ENCODE measurements at places on chromosomes 11 and 22.

- no peak for DNase-seq
These were observed 261.4 kb upstream of the POU2AF2 start for GRCh38 chr11:110984147-110984546.

GRCh38 chr11:44940404-44940803, 10.3 kb downstream of the TP53I11 start:
- no peak for DNase-seq

GRCh38 chr11:33697997-33698396, 2.6 kb downstream of the C11orf91 start:
- DNase-seq: no peak

- no peak for DNase-seq
These were observed 30.5 kb downstream of the RRM1 start for GRCh38 chr11:4125141-4125540.

DNA sequence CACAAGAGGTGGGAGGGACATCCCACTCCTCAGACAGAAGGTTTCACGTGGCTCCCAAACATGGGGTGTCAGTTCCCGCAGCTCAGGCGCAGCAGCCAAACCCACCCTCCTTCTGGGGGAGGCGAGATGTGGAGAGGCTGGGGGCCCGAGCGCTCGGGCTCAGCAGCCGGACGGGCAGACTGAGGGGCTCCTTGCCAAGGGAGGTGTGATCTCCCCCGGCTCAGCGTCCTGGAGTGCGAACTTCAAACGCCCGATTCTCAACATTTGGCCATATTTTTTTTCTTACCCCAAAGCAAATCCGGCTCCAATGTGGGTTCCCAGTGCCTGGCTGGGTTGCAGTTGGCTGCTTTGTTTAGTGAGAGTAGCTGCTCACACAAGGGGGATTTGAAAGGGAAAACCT, 477.9 kb downstream of the MN1 start:
- no peak for DNase-seq

- no peak for DNase-seq
These were observed 775 bp upstream of the TRABD start for GRCh38 chr22:50184902-50185374.

GRCh38 chr11:33879375-33879774, 12.5 kb downstream of the LMO2 start:
- no peak for DNase-seq

- no peak for DNase-seq
These were observed 33.1 kb upstream of the PAMR1 start for GRCh38 chr11:35558513-35558912.

DNA sequence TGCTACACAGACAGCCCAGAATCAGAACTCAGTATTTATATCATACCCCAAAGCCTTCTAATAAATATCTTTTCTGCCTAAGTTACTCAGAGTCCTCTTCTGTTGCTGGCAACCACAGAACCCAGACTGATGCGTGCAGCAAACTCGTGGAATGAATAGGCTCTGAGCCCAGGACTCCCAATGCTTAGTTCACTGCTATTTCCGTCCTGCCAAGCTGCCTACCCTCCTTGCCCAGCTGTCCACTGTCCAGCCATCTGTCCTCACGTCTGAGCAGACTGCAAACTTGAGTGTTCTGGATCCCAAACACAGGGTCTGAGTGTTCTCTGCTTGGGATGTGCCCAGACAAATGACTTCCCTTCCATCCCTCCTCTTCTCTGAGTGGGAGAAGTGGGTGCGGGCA, 19.4 kb downstream of the PTPN5 start:
- DNase-seq: no peak

- DNase-seq: no peak
These were observed 1.4 kb downstream of the HBB start for GRCh38 chr11:5225480-5225871.

GRCh38 chr11:126587541-126587940, 232.1 kb downstream of the ST3GAL4 start:
- no peak for DNase-seq

DNA sequence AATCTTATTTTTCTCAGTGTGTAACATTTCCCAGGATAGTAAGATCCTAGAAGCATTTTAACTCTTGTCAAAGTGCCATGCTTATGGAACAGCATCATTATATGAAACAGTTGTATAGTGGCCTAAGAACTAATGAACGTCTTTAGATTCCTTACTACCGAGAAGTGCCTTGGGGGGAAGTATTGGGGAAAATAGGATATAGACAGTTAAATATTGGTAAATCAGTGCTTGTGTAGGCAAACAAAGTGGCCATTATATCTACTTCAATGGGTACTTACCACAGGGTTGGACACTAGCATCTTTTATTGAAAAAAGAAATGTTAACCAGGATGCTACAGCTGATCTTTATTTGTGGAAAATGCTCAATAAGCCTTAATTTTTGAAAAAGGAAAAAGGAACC, 11.3 kb downstream of the FAR1 start:
- DNase-seq: no peak

- no peak for DNase-seq
These were observed 146.5 kb downstream of the ELP4 start for GRCh38 chr11:31656051-31656450.

GRCh38 chr11:39011797-39012196, 2413.8 kb upstream of the RAG2 start:
- no peak for DNase-seq

- no peak for DNase-seq
These were observed 36.8 kb downstream of the BARX2 start for GRCh38 chr11:129412494-129412893.

GRCh38 chr11:117749541-117749910, 47.5 kb downstream of the DSCAML1 start:
- DNase-seq: no peak

DNA sequence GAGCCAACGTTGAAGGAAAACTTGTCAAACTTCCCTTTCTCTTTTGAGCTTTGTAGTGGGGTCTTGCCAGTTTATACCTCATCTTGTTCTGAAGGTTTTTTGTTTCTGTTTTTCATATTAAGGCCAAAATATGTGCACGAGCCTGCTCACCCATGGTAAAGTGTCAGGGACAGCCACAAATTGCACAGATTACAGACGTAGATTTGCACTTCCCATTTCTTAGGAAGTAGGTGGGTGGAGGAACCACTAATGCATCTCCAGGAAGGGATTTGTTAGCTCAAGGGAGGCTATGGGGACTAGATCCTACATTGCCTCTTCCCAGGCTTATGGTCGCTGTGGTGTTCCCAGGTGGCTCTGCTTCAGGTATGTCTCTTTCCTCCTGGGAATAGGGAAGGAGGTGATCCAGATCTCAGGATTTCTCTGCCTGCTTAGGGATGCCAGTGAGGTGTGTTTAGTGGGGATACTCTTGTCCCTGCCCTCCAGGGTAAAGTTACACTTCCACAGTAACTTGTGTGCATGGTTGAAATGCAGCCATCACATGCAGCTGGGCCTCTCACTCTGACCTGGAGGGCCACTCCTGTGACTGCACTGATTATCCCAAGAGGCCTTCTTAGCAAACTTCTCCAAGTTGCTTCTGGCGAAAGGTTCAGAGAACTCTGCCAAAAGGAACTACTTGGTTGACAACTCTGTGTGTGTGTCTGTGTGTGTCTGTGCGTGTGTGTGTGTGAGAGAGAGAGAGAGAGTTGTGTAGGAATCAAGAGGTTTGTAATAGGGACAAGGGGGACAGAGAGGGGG, 9.8 kb downstream of the PPFIBP2 start:
- DNase-seq: no peak

GRCh38 chr11:12139144-12139881, 28.9 kb downstream of the MICAL2 start:
- DNase-seq: no peak

- no peak for DNase-seq
These were observed 33.3 kb downstream of the RBFOX2 start for GRCh38 chr22:35995348-35995747.

Measured in stimulated activated CD8-positive, alpha-beta memory T cell treated with anti-CD3 and anti-CD28 coated beads, Interleukin-7, amount 100 ng/mL, for 1 hour (primary cell).